ENCODE measurements at places on chromosomes 6 and 20.

- peak; percentile 46 for DNase-seq
Observed at GRCh38 chr6:37052027-37052628, 46.7 kb downstream of the FGD2 start.

DNA sequence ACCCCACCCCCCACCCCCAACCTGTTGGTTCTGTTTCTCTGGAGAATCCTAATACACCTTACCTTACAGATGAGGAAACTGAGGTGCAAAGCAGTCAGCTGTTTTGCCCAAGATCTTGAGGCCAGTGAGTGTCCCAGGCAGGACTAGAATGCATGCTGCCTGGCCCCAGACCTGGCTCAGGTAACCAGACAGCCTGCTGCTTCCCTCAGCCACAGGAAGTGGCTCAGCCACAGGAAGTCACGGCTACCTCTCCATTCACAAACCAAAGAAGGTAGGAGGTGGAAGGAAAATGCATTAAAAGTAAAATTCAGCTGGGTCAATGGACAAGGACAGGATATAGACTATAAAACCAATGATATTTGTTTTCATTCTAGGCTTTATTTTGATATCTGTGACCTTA is 517.6 kb downstream of the CD83 start:
- DNase-seq = no peak

- no peak for DNase-seq
Observed at GRCh38 chr20:610130-611046, at the start of gene TCF15. Gene TCF15 (minus strand): TSS chr20:610309. CDS start chr20:610237, 72 bp downstream.

GRCh38 chr6:43989581-43990146 is 137.6 kb downstream of the MRPL14 start:
- no peak for DNase-seq

DNA sequence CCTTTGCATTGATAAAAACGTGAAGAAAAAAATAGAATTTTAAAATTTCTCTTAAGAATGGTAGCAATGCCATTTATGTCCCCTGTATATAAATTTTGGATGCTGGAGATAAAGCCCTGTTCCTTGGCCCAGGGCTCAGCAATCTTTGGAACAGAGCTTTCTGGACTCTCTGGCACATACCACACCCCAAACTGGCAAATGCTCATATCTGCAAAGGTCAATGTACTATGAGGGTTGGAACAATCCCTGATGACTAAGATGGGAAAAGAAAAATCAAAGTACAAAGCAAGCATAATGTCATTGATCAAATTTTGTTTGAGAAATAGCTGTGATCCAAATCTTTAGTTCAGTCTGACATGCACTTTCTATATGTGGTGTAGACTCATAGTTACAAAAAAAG is 158.1 kb upstream of the HCRTR2 start:
- DNase-seq = no peak

DNA sequence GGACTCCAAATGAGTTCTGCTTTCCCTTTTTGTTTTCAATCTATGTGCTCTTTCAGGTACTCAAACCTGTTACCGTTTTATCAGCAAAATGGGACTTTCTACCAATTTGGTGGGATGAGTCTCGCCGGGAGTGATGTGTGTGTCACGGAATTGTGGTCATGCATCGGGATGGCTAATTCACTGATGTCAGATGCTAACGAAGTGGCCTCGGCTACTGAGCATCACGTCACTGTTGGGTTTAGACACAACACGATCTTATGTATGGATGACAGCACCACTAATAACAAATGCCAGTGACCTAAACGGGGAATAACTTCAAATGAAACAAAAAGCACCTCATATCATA is 1.6 kb upstream of the PCK1 start:
- peak; percentile 8 for DNase-seq

GRCh38 chr20:61112515-61112914 is 139.5 kb upstream of the CDH4 start:
- no peak for DNase-seq

GRCh38 chr6:97689078-97689754 is 406.2 kb upstream of the MMS22L start:
- no peak for DNase-seq

- DNase-seq = no peak
Observed at GRCh38 chr6:89050697-89051096, 29.9 kb upstream of the PNRC1 start.

DNA sequence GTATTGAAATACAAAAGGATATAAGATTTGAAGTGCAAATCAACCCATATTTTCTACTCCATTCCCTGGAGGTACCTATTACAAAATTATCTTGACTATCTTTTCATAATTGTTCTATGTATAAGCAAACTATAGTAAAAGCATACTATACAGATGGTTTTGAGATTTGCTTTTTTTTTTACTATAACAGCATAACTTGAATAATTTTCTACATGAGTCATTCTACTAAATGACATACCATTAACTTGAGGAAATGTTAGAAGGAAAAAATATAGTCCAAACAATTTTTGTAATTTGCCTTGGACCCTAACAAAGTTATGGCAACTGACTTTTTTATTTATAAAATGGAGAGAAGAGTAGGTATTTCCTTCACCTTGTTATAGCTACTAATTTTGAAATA is 472.7 kb downstream of the PKHD1 start:
- no peak for DNase-seq

DNA sequence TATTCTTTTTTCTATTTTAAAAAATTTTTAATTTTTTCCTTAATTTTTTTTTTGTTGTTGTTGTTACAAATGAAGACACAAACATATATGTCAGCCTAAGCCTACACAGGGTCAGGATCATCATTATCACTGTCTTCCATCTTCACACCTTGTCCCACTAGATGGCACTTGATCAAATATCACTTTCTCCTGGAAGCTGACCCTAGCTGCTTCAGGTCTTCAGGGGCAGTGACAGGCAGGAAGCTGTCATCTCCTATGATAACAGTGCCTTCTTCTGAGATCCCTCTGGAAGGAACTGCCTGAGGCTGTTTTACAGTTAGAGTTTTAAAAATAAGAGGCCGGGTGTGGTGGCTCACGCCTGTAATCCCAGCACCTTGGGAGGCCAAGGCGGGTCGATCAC is 70.2 kb upstream of the EEF1E1 start:
- peak; percentile 11 for DNase-seq

DNA sequence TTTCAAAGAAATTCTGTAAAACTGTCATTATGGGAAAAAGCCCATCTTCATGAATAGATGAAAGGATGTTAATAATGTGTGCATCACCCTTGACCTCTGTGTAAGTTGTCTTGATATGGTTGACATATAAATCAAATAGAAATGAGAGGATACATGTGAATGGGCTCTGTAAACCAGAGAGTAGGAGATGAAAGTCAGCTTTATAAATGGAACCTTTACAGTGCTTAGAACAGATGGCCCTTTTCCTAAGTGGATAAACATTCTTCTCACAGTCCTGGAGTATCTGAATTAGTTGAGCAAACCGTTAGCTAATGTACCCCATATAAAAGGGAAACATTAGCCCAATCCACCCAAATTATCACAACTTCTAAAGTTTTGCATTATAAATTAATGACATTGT is 57.5 kb downstream of the MYLK4 start:
- no peak for DNase-seq

- no peak for DNase-seq
Observed at GRCh38 chr6:337805-338368, 45.6 kb downstream of the DUSP22 start.

DNA sequence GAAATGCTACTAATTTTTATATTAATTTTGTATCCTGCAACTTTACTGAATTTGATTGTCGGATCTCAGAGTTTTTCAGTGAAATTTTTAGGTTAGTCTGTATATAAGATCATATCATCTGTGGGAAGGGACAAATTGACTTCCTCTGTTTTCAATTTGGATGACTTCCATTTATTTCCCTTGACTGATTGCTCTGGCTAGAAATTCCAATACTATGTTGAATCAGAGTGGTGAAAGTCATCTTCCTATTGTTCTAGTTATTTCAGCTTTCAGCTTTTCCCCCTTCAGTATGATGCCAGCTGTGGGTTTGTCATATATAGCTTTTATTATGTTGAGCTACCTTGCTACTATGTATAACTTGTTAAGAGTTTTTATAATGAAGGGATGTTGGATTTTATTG is 771.2 kb downstream of the KIF16B start:
- no peak for DNase-seq

DNA sequence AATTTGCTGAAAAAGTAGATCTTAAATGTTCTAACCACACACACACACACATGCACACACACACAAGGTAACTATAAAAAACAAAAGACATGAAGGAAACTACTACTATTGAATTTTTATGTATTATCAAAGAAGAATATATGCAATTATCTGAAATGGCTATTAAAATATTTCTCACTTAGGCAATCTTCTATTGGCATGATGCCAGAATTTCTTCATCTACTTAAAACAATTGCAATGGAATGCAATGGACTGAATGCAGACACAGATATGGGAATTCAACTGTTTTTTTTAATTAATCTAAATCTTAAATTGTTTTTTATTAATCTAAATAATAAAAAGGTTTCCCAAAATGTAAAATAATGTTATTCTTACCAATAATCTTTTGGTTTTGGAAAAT is 152.6 kb upstream of the SMLR1 start:
- no peak for DNase-seq

DNA sequence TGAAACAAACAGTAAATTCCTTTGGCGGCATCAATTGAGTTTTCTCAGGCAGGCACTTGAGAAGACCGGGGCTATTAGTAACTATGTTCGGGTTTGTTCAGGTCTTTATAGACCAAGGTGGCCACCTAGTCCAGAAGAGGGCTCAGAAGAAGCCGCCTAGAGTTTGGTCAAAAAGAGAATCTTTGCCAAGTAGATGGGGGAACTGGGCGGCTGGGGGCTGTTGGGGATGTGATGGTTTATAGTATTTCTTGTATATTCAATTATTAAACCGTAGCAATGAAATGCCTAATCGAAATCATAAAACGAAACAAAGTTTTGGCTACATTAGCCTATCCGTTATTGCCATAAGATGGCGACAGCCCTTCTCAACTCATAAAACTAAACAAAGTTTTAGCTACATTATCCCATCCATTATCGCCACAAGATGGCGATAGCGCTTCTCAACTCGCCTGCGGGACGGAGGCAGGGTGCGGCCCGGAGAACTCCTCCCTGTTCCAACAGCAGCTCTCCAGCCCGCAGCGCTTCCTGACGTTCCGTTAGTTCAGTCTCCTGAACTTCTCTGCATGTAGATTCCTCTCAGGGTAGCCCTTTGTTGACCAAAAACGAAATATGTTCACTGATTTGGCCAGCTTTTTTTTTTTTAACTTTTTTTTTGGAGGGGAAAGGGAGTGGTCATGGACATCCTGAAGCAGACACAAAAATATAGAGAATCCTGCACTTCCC is 120.5 kb upstream of the PRSS16 start:
- DNase-seq = peak; percentile 91

DNA sequence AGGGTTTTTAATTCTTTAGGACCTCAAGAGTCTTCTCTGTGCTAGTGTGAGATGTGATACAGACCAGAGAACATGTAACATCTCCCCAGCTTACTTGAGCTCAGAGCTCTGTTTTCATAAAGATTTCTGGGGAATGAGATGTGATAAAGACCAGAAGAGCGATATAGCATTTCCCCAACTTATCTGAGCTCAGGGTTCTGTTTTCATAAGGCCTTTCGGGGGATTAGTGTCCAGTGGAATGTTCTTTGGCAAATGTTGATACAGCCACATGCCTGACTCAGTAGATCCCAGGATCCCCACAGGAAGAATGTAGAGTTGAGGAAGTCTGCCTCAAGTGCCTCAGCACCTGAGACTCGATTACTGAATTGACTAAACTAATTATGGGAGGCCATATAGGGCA is 18.7 kb upstream of the TOP1 start:
- DNase-seq = no peak

DNA sequence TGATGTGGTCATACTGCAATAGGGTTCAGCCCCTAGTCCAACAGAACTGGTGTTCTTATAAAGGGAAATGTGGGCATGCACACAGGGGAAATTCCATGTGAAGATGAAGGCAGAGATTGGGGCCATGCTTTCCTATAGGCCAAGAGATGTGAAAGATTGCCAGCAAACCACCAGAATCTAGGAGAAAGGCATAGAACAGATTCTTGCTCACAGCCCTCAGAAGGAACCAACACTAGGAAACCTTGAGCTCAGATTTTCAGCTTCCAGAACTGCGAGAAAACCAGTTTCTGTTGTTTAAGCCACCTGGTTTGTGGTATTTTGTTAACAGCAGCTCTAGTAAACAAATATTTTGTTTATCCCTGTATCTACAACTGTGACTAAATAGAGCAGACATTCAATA is 197.6 kb upstream of the CITED2 start:
- no peak for DNase-seq

DNA sequence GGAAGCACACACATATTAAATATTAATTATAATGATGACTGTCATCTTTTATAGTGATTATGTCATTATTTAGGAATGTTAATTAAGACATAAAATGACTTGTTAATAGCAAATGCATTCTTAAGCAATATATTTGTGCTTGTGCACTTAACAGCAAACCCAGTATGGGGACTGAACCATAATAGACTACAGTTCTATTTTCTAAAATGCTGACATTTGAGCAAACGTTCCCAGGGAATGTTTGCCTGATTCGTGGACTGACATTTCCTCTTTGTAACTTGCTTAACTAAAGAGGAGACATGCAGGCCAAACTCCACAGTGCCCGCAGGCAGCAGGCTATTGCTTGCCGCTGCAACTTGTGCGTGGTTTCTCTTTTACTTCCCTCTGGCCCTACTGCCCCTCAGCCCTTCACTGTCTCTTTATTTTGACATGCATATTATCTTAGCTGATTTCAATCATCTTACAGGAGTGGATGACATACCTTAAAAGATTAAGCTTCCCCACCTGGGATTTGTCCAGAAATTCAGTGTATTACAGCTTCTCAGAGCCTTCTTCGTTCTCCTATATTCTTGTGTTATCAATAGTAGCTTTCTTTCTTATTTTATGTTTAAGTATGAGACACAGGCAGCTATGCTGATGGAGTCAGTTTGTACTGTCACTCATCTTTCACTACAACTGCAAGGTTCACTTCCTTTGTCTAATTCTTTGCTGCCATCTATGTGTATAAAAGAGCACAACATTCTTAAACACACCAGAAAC is 141.5 kb downstream of the GMDS start:
- peak; percentile 85 for DNase-seq

DNA sequence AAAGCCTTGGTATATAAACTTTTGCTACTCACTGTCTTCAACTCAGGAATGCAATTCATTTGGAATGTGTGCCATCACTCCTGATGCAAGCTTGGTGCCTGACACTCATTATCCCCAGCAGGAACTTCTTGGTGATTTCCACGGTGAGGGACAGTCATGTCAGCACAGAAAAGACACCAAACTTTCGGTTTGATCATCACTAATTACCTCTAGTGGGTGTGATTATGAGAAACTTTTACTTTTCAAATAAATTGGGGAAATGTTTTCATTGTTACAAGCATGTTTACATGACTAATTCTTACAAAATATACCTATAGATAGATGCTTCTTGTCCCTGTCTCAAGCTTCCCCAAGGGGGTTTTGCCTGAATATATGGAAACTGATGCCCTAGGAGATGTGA is 40.9 kb downstream of the RPP40 start:
- no peak for DNase-seq
